ENCODE measurements at places on chromosomes 7 and 10. TPM values are rescaled to one million over a fixed set of nuclear protein-coding genes. Genes with fewer than 3 reads are reported as not detected.

The CALML5 gene
- polyA plus RNA-seq = not detected

The SP8 gene
- not detected for polyA plus RNA-seq

The IFIT2 gene
- polyA plus RNA-seq = 3.7 TPM

The JAKMIP3 gene
- 0.45 TPM for polyA plus RNA-seq

The C10orf67 gene
- 0.27 TPM for polyA plus RNA-seq

The ANKRD30A gene
- 0.01 TPM for polyA plus RNA-seq

The ARID5B gene
- 19.9 TPM for polyA plus RNA-seq

The CYP3A5 gene
- polyA plus RNA-seq = 139 TPM

The GHRHR gene
- polyA plus RNA-seq = not detected

The FBXO24 gene
- polyA plus RNA-seq = 0.88 TPM

DNA sequence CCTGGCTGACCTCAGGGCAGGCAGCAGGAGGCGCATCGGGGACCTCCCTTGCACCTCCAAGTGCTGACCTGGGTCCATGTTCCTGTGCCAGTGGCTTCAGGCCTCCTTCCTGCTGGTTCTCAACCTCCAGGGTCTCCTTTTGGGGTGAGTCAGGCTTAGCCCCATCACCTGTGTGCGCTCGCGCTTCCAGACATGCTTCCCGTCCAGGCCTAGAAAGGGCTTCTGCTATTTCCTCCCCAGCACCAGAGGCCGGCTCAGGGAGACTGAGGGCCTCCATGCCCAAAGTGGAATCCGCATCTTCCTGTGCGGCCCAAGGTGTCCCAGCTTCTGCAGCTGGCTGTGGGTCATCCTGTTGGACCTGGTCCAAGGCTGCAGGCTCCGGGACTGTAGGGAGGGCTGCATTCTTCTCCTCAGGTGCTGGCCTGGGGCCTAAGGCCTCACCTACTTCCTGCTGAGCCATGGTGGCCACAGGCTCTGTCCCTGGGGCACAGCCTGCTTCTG, 5.9 kb downstream of the NACAD start:
- no peak overlapping the region for H3K4me3 ChIP-seq
- H3K36me3 ChIP-seq = no peaks in the 10 kb centered on the region
- H3K27ac ChIP-seq = no peak overlapping the region

- no peak for DNase-seq
- H3K4me1 ChIP-seq = peaks cover 7% of the 10 kb centered on the region
- peaks cover 66% of the 10 kb centered on the region for H3K27me3 ChIP-seq
- no peak overlapping the region for H3K27ac ChIP-seq
These were observed 1.5 kb downstream of the ADCY1 start for GRCh38 chr7:45575501-45576248.

DNA sequence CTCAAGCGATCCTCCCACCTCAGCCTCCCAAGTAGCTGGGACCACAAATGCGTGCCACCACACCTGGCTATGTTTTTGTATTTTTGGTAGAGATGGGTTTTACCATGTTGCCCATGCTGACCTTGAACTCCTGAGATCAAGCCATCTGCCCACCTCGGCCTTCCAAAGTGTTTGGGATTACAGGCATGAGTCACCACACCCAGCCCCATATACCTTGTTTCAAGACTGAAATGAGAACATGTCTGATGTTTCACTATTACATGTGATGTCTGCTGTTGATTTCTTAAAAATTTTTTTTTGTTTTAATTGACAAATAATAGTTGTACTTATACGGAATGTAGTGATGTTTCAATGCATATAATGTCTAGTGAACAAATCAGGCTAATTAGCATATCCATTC, 14.5 kb downstream of the KLHL7 start:
- H3K36me3 ChIP-seq = peaks cover 7% of the 10 kb centered on the region
- no peaks in the 10 kb centered on the region for H3K4me1 ChIP-seq
- no peak overlapping the region for H3K4me3 ChIP-seq
- no peaks in the 10 kb centered on the region for H3K27me3 ChIP-seq
- no peak for DNase-seq

- H3K27ac ChIP-seq = peak overlapping the region; percentile 13
- H3K27me3 ChIP-seq = no peaks in the 10 kb centered on the region
- no peaks in the 10 kb centered on the region for H3K36me3 ChIP-seq
- DNase-seq = no peak
- no peaks in the 10 kb centered on the region for H3K4me1 ChIP-seq
These were observed 37.6 kb downstream of the ENTPD1 start for GRCh38 chr10:95793401-95794045.

- no peaks in the 10 kb centered on the region for H3K4me1 ChIP-seq
- no peak overlapping the region for H3K27ac ChIP-seq
These were observed 29.8 kb upstream of the EBLN1 start for GRCh38 chr10:22247636-22248035.

DNA sequence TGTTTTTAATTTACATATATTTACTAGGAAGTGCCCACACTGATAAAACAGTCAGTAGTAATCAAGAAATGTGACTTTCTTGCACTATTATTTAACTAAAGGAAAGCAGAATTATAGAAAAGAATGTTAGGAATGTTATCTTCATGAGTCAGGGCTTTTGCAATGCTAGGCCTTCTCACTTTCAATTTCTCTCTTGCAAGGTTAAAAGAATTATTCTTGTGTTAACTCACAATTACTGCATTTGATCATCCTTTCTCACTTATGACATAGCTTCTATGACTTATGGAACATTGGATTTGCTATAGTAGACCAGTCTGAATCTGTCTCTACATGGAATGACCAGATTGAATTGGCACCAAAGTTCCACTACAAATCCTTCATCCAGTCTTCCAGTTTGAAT, 192.4 kb downstream of the SDK1 start:
- H3K4me3 ChIP-seq = no peak overlapping the region
- no peaks in the 10 kb centered on the region for H3K27me3 ChIP-seq
- H3K36me3 ChIP-seq = no peaks in the 10 kb centered on the region

DNA sequence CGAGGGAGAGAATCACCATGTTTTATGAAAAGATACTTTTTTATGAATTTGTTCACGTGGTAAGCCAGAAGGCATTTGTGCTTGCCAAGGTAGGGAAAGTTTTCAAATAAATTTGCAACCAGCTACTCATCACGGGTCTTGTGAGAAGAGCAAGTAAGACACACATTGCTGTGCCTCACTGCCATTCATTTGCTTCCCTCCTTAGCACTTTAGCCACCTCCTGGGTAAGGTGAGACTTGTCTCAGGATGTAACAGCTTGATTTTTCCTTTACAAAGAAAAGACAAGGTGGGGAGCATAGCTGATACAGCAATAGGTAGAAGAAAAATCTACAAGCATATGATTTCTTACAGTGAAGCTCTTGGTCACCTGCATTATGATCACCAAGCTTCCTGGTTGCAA, 342.4 kb upstream of the GRM3 start:
- no peak overlapping the region for H3K27ac ChIP-seq
- no peak overlapping the region for H3K4me3 ChIP-seq
- no peaks in the 10 kb centered on the region for H3K4me1 ChIP-seq
- H3K36me3 ChIP-seq = no peaks in the 10 kb centered on the region

GRCh38 chr7:157539521-157539920, 202.7 kb downstream of the DNAJB6 start:
- H3K27ac ChIP-seq = no peak overlapping the region
- H3K36me3 ChIP-seq = no peaks in the 10 kb centered on the region
- no peak overlapping the region for H3K4me3 ChIP-seq
- no peaks in the 10 kb centered on the region for H3K4me1 ChIP-seq
- H3K27me3 ChIP-seq = no peaks in the 10 kb centered on the region

GRCh38 chr10:95837356-95837776, 70.4 kb upstream of the CC2D2B start:
- no peaks in the 10 kb centered on the region for H3K36me3 ChIP-seq
- H3K27me3 ChIP-seq = no peaks in the 10 kb centered on the region
- H3K4me3 ChIP-seq = no peak overlapping the region
- DNase-seq = no peak

DNA sequence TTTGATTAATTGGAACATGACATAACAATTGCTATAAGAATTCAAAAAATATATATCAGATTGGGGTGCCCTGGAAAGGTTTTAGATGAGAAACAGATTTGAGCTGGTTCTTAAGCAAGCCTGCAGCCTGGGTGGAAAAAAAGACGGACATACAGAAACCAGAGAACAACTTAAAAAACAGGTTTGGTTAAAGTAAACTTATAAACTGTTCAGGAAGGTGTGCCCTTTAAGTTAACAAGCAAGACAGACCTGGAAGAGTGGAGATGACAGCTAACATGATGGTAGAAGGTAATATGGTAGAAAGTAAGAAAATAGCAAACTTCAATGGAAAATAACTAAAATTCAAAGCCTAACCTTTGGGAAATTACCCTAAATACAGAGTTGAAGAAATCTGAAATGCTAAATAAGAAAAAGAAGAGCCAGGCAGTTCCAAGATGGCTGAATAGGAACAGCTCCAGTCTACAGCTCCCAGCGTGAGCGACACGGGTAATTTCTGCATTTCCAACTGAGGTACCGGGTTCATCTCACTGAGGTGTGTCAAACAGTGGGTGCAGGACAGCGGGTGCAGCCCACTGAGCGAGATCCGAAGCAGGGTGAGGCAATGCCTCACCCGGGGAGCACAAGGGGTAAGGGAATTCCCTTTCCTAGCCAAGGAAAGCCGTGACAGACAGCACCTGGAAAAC, 52.2 kb downstream of the CADPS2 start:
- no peaks in the 10 kb centered on the region for H3K36me3 ChIP-seq
- no peak overlapping the region for H3K4me3 ChIP-seq
- H3K27me3 ChIP-seq = no peaks in the 10 kb centered on the region
- DNase-seq = no peak
- no peak overlapping the region for H3K27ac ChIP-seq

DNA sequence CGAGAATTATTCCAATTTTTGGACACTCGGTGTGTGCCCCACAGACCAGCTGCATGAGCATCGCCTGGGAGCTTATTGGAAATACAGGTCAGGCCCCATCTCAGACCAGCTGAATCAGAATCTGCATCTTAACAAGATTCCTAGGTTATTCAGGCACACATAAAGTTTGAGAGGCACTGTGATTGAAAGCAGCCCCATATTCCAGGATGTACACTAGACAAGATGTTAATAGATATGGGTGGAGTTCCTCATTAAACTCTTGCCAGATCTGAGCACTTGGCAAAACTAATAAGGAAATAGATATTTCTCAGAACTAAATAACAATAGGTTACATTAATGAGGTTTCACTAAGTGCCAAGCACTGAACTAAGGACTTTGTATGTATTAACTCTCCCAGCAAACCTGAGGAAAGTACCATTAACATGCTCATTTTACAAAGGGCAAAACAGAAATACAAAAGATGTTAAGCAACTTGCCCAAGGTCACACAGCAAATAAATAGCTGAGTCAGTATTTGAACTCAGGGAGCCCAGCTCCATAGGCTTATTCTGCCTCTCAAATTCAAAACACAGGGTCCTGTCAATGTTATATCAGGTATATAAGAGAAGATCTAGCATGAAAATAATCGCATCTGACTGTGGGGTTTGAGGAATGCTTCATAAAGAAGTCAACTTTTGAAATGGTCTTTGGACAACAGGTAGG, 29.9 kb downstream of the PPP1R3C start:
- H3K4me1 ChIP-seq = peaks cover 9% of the 10 kb centered on the region
- H3K27ac ChIP-seq = no peak overlapping the region
- H3K36me3 ChIP-seq = no peaks in the 10 kb centered on the region
- DNase-seq = no peak

DNA sequence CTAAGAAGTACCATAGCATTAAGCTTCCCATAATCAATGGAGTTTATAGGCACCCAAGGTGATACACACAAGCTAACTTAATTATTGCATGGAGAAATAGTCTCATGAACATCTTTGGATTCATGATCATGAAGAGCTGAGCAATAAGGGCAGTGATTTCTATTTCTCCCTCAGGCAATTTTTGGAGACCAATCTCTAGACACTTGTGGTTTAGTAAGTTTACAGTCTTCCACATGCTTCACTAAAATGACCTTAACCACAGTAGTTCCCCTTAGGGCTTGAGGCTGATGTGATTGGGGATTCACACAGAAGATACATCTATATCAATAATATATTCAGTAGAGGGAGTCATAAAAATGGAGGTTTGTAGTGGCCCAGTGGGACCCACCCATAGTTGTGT, 241.2 kb downstream of the CCDC7 start:
- no peak overlapping the region for H3K4me3 ChIP-seq
- H3K36me3 ChIP-seq = no peaks in the 10 kb centered on the region
- no peaks in the 10 kb centered on the region for H3K4me1 ChIP-seq
- no peaks in the 10 kb centered on the region for H3K27me3 ChIP-seq
- no peak overlapping the region for H3K27ac ChIP-seq
- DNase-seq = no peak

GRCh38 chr10:111347386-111348013, 270.7 kb downstream of the ADRA2A start:
- H3K36me3 ChIP-seq = no peaks in the 10 kb centered on the region
- DNase-seq = peak; percentile 7
- H3K27me3 ChIP-seq = no peaks in the 10 kb centered on the region
- H3K27ac ChIP-seq = no peak overlapping the region

- no peak for DNase-seq
- H3K4me3 ChIP-seq = no peak overlapping the region
- no peak overlapping the region for H3K27ac ChIP-seq
- no peaks in the 10 kb centered on the region for H3K4me1 ChIP-seq
- H3K27me3 ChIP-seq = peaks cover 16% of the 10 kb centered on the region
These were observed 9.5 kb downstream of the STK32C start for GRCh38 chr10:132298038-132298881.

DNA sequence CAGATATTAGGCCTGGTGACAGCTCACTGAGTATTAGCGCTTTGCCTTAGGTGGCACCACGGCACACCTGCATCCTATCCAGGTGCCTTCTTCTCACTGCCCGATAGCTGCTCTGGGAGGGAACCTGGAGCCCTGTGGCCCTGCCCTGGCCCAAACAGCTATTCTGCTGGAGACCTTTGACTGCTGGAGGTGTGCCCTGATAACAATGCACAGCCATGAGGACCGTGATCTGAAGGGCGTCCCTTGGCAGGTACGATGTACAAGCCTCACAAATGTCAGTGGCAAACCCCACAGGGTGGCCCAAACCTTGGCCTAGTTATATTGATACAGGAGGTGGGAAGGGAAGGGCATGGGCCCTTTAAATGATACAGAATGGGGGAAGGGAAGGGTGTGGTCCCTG, 259.5 kb downstream of the GRID1 start:
- no peaks in the 10 kb centered on the region for H3K36me3 ChIP-seq
- no peak for DNase-seq
- H3K27ac ChIP-seq = no peak overlapping the region
- no peak overlapping the region for H3K4me3 ChIP-seq

DNA sequence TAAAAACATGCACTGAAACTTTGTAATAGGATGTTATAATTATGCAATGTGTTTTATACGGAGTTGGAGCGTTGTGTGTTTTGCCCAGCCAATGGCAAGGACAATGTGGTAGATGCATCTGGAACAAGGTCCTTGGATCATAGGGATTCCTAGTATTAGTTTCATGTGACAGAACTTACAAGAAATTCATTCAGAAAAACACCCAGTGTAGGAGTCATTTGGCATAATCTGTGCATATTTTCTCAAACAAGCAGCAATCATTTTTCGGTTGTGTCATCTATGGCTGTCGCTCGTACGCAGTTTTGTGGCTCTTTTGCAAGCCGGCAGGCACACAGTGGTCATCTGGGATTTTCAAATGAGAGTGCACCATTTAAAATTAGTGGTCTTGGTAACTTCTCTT, 19.8 kb downstream of the CREB5 start:
- no peak overlapping the region for H3K4me3 ChIP-seq
- peaks cover 7% of the 10 kb centered on the region for H3K27me3 ChIP-seq
- no peak for DNase-seq
- H3K36me3 ChIP-seq = no peaks in the 10 kb centered on the region
- no peak overlapping the region for H3K27ac ChIP-seq
